ENCODE measurements at places on chromosomes 3 and 15.

- no peak for DNase-seq
Measured at GRCh38 chr3:43165786-43166185, 59.9 kb upstream of the POMGNT2 start.

DNA sequence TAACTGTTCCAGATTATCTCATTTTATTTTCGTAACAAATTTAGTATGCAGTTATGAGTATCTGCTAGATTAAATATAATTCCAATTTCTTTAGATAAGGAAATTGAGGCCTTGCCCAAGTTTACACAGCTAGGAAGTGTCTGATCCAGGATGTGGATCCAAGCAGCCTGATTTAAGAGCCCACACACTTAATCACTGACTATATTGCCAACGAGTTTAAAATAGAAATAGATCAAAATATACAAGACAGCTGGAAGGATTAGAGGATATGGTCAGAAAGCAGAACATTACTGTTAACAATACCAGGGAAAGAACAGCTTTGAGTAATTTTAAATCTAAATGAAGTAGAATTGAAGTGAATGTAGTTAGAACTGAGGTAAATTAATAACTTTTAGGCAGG is 215.2 kb downstream of the C3orf38 start:
- DNase-seq: no peak

GRCh38 chr3:165640970-165641369 is 196.3 kb downstream of the BCHE start:
- DNase-seq: no peak

GRCh38 chr3:26099692-26100091 is 309.8 kb downstream of the OXSM start:
- DNase-seq: no peak

DNA sequence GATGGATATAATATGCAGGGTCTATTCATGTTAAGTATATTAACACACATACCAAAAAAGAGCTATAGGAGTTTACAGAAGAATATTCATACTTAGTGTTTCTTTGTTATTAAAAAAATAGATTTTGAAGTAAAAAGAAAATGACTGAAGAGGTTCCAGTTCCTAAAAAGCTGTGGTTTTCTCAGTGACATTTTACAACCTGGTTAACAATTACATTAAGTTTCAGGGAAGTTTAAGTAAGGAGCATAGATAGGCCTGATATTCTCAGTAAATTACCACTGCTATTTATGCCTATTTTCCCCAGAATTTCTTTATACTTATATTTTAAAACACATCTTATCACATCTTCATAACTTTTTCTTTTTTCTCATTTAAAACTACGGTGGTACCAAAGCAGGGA is 43.6 kb upstream of the SPTSSB start:
- no peak for DNase-seq
